Activated T-cell treated with anti-CD3 and anti-CD28 coated beads for 48 hours (primary cell): ENCODE measurements at places on chromosomes 7 and 10.

GRCh38 chr7:15175152-15175551, 272.6 kb upstream of the DGKB start:
- no peak for DNase-seq

DNA sequence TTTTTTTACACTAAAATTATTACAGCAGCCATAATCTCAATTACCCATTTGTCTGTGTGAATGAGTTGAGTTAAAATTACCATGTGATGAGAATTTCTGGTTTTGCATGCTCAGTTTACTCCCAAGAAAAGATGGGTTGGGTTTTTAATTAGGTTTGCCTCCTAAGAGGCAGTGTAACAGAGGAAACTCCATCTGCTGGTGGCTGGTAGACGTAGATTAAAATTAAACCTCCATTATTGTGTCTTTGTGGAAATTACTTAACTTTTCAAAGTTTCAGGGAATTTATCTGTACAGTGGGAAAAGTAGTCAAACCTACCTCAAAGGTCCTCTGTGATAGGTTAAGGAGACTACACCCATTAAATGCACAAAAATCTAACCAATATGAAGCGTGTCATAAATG, 954.2 kb downstream of the PCDH15 start:
- DNase-seq = no peak

- no peak for DNase-seq
Observed at GRCh38 chr10:69657430-69657829, 27.4 kb downstream of the FAM241B start.

DNA sequence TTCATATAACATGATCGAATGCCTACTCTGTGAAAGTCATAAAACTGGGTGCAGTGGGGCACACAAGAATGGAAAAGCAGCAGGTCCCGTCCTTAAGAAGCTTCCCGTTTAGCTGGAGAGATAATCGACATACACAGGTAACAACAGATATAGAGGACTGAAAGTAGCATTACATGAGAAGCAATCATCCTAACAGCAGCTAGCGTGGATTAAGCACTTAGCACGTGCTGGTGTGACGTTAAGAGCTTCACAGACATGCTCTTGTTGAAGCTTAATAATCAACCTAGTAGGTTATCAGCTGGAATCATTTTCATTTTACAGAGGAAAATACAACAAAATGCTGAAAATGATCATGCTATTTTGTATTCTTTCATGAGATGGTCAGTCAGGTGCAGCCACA, 184.8 kb downstream of the GPAM start:
- DNase-seq = no peak

DNA sequence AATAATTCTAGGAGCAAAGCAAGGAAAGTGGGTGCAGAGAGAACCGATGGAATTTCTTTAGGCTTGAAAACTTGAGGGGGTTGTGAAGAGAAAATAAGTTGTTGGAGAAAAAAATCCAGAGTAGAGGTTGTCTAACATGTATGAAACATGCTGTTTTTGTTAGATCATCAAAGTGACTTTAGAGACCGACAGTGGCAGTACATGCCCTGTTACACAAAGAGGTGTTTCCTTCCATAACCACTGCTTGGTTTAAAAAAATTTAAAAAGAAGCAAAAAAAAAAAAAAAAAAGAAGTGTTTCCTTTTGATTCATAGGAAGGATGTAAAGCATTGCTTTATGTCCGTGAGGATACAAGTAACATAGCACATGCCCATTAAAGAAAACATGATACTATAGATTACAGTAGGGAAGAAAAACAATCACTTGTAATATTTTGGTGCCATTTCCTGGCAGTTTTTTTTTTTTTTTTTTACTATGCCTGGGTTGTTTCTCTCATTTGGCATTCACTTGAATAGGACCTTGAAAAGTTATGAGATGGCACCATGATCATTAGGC, 6.1 kb downstream of the ENTPD1 start:
- no peak for DNase-seq
